ENCODE measurements at places on chromosomes 4 and X. TPM values are rescaled to one million over a fixed set of nuclear protein-coding genes. Genes with fewer than 3 reads are reported as not detected.

The CHRNA9 gene
- total RNA-seq, result 0.26 TPM

The TCEAL9 gene
- 66.6 TPM for total RNA-seq

The SLITRK4 gene
- under 0.01 TPM for total RNA-seq

The SNCA gene
- total RNA-seq, result 31.6 TPM

The MAGEA9B gene
- total RNA-seq, result not detected

The EMD gene
- total RNA-seq, result 16.1 TPM

The UBE2K gene
- 19.0 TPM for total RNA-seq

The RTL9 gene
- not detected for total RNA-seq

The LRCH2 gene
- 0.26 TPM for total RNA-seq

The GABRG1 gene
- total RNA-seq, result not detected

The C4orf33 gene
- 6.6 TPM for total RNA-seq

The MFAP3L gene
- 5.5 TPM for total RNA-seq

The OTC gene
- not detected for total RNA-seq

The RELL1 gene
- total RNA-seq, result 178 TPM

The NXF2B gene
- not detected for total RNA-seq

The PLXNB3 gene
- total RNA-seq, result 5.4 TPM

The DUSP9 gene
- total RNA-seq, result 0.77 TPM

The SLC39A8 gene
- total RNA-seq, result 4.5 TPM

The CXCR3 gene
- not detected for total RNA-seq

The GPC3 gene
- 0.26 TPM for total RNA-seq

The CLDN34 gene
- not detected for total RNA-seq

The ARR3 gene
- total RNA-seq, result not detected

The PAK3 gene
- not detected for total RNA-seq

The XAGE2 gene
- not detected for total RNA-seq

The ADAD1 gene
- total RNA-seq, result not detected

The NHSL2 gene
- not detected for total RNA-seq

The MSANTD1 gene
- 0.26 TPM for total RNA-seq

The LRIT3 gene
- under 0.01 TPM for total RNA-seq

The NHS gene
- 1.0 TPM for total RNA-seq
